ENCODE measurements at places on chromosomes 2 and 18. TPM values are rescaled to one million over a fixed set of nuclear protein-coding genes. Genes with fewer than 3 reads are reported as not detected.

Gene C1QL2
- not detected for total RNA-seq

Gene DRC1
- not detected for total RNA-seq

Gene CCL20
- total RNA-seq: 13.1 TPM

Gene B4GALT6
- total RNA-seq: 3.6 TPM

- H3K4me3 ChIP-seq: no peak overlapping the region
- peaks cover 37% of the 10 kb centered on the region for H3K4me1 ChIP-seq
- no peaks in the 10 kb centered on the region for H3K27me3 ChIP-seq
Measured at GRCh38 chr2:73890301-73891092, 2.3 kb upstream of the ACTG2 start.

- DNase-seq: no peak
- H3K4me3 ChIP-seq: no peak overlapping the region
- H3K27me3 ChIP-seq: peaks cover 3% of the 10 kb centered on the region
- H3K36me3 ChIP-seq: no peaks in the 10 kb centered on the region
- H3K27ac ChIP-seq: no peak overlapping the region
Measured at GRCh38 chr18:26429535-26430226, 118.7 kb downstream of the KCTD1 start.

DNA sequence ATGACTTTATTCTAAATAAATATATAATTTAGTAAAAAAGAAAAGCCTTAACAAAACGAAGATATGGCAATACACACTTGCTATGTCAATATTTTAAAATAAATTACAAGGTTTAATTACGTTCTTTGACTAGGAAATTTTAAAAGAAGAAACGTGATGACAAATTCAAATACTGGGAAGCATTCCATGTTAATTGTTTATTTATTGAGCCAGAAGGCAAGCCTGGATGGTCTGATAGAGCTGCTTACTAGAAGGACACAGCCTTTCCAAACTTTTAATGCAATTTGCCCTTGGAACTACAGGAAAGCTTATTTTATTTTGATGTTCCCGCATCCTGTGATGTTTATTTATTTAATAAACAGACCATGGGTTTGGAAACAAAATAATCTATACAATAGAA, 33.4 kb upstream of the DSEL start:
- H3K36me3 ChIP-seq: no peaks in the 10 kb centered on the region
- H3K4me1 ChIP-seq: no peaks in the 10 kb centered on the region
- no peak overlapping the region for H3K4me3 ChIP-seq
- H3K27me3 ChIP-seq: peaks cover 7% of the 10 kb centered on the region
- DNase-seq: no peak

- H3K27me3 ChIP-seq: no peaks in the 10 kb centered on the region
- no peaks in the 10 kb centered on the region for H3K4me1 ChIP-seq
- H3K36me3 ChIP-seq: no peaks in the 10 kb centered on the region
- H3K27ac ChIP-seq: no peak overlapping the region
- DNase-seq: no peak
- H3K4me3 ChIP-seq: no peak overlapping the region
Measured at GRCh38 chr2:103669531-103669930, 907.7 kb downstream of the TMEM182 start.

- no peak overlapping the region for H3K27ac ChIP-seq
- no peaks in the 10 kb centered on the region for H3K36me3 ChIP-seq
- H3K4me3 ChIP-seq: no peak overlapping the region
- no peaks in the 10 kb centered on the region for H3K4me1 ChIP-seq
Measured at GRCh38 chr2:140199312-140199711, 1419.1 kb upstream of the NXPH2 start.

DNA sequence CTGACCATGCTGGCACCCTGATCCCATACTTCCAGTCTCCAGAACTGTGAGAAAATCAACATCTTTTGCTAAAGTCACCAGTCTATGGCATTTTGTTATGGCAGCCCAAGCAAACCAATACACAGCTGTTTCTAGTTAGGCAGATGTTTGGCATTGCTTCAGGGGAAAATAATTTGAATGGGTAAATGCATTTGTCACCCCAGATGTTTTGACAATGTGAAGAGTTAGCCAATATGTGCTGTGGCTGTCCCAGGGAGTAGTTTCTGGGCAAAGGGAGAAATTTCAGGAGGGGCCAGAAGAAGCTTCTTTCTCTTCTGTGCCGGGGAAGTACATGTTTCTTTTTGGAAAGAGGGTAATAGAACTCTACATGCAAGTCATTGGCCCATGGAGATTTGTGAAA, 619.0 kb downstream of the SLC4A3 start:
- peaks cover 2% of the 10 kb centered on the region for H3K27me3 ChIP-seq
- H3K4me3 ChIP-seq: no peak overlapping the region
- DNase-seq: no peak
- no peak overlapping the region for H3K27ac ChIP-seq

DNA sequence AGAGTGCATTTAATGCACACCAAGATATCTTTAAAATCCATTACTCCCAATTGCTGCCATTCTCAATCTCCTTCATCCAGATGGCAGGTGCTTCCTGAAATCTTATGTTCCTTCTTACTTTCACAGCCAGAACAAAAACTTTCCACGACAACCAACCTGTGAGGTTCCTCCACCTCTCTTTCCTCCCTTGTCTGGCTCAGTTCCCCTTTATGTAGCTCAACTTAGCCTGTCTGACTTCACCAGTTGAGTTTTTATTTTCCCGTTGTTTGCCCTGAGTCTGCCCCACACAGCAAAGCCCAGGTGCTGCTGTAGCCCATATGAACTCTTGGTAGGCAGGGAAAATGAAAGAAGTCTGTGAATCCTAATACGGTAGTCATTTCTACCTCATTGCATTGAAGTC, 112.5 kb downstream of the MREG start:
- H3K4me1 ChIP-seq: peaks cover 3% of the 10 kb centered on the region
- DNase-seq: no peak
- no peaks in the 10 kb centered on the region for H3K36me3 ChIP-seq

Data from activated naive CD4-positive, alpha-beta T cell treated with anti-CD3 and anti-CD28 coated beads for 36 hours (primary cell).